Activated CD4-positive, alpha-beta T cell treated with anti-CD3 and anti-CD28 coated beads, Interleukin-2, amount 50 U/mL, for 24 hours (primary cell): ENCODE measurements at places on chromosomes 1 and 21.

DNA sequence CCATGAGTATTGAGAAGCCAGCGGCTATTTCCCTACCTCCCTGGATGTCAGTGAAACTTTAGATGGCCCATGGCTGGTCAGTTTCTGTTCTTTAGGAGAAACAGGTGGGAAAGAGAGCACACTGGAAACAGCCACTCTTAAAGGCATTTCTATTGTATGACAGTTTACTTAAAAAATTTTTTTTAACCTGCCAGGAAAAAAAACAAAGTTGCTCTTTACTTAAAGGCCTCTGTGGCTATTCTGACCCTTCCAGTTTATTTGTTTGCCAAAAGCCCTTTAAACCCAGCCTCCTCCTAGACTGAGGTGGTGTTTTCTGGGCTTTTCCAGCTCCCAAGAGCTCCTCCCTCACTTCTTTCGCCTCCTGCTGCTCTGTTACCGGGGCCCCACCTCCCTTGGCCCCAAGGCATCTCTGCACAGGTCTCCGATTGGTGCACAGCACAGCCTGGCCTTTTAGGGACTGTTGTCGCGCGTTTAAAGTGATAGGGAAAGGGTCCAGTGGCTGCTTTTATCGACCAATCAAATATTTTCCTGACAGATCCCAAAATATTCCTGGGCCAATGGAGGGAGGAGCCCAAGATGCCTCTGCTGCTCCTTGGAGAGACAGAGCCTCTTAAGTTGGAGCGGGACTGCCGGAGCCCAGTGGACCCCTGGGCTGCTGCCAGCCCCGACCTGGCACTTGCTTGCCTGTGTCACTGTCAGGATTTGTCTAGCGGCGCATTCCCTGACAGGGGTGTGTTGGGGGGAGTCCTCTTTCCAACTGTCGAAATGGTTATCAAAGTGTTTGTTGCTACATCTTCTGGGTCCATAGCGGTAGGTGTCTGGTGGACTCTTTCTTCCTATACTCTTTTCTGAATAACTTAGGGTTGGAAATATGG lies at the start of gene SH3BGR:
Gene SH3BGR, plus strand, starts transcription at position 639 of the 875 bp plus-strand sequence. Its CDS starts 127 bp downstream, at position 766.
- no peak for DNase-seq

DNA sequence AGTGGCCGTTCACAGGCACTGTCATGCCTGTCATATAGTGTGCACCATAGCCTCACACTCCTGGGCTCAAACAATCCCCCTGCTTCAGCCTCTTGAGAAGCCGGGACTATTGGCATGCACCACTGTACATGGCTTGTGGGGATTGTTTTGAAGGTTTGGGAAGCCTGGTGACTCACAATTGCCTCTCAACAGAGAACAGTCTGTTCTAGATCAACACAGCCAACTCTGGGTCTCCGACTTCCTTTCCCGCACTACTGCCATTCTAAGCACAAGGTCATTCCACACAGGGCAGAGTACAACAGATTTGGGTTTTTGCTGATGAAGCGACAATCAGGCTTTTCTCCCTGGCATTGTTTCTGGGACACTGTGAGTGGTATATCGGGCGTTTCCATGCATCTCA lies 15.5 kb upstream of the AHCTF1 start:
- DNase-seq: no peak

DNA sequence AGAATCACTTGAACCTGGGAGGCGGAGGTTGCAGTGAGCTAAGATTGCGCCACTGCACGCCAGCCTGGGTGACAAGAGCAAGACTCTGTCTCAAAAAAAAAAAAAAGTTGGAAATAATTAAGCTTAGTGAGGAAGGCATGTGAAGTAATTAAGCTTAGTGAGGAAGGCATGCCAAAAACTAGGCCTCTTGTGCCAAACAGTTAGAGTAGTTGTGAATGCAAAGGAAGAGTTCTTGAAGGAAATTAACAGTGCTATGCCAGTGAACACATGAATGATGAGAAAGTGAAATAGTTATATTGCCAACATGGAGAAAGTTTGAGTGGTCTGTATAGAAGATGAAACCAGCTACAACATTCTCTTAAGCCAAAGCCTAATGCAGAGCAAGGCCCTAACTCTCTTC lies 85.0 kb downstream of the MAN1A2 start:
- no peak for DNase-seq

DNA sequence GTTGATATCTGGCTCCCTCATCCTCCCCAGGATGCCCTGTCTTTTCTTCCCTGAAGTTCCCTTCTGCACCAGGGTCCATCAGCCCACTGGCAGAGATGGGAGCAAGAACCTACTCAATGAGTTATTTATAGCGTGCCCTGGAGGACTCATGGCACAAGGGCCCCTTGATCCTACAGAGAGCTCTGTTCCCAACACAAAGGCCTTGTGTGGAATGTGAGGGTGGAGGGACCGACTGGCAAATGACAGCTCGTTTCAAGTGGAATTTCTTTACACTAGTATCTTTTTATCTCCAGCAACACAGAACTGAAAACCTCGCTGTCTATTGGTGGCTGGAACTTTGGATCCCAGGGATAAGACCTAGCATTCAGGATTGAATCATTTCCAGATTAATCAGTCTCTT lies 22.4 kb downstream of the CHI3L2 start:
- DNase-seq: no peak

GRCh38 chr1:68197891-68198290 lies 34.4 kb downstream of the WLS start:
- no peak for DNase-seq

- no peak for DNase-seq
Observed at GRCh38 chr21:38897532-38898421, 92.0 kb downstream of the ETS2 start.

- DNase-seq: no peak
Observed at GRCh38 chr1:217389895-217390294, 241.0 kb downstream of the GPATCH2 start.

DNA sequence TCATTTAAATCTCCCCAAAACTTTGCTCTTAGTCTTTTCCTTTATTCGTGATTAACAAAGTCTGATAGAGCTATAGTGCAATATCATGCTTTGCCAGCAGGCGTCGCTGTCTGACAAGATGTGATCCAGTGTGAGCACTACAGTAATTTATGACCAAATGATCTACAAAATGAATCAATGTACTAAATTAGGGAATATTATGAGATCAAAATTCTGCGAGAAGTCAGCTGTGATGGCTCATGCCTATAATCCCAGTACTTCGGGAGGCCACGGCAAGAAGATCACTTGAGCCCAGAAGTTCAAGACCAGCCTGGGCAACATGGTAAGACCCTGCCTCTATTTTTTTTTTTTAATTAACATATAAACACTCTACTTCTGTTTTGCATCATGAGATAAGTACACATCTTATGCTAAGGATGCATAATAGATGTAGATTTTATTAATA lies 3.6 kb upstream of the SPSB1 start:
- DNase-seq: peak; percentile 83
